Fibroblast of lung (primary cell): ENCODE measurements at places on chromosomes 7 and 10. TPM values are rescaled to one million over a fixed set of nuclear protein-coding genes. Genes with fewer than 3 reads are reported as not detected.

Gene SMKR1
- total RNA-seq: 0.51 and 3.5 TPM in 2 replicates

Gene CYP26C1
- total RNA-seq: under 0.01 TPM in 2 replicates

Gene AGBL3
- 1.3 TPM in 2 replicates for total RNA-seq

Gene CRHR2
- total RNA-seq: not detected in 2 replicates
